ENCODE measurements at places on chromosomes 3 and 15.

DNA sequence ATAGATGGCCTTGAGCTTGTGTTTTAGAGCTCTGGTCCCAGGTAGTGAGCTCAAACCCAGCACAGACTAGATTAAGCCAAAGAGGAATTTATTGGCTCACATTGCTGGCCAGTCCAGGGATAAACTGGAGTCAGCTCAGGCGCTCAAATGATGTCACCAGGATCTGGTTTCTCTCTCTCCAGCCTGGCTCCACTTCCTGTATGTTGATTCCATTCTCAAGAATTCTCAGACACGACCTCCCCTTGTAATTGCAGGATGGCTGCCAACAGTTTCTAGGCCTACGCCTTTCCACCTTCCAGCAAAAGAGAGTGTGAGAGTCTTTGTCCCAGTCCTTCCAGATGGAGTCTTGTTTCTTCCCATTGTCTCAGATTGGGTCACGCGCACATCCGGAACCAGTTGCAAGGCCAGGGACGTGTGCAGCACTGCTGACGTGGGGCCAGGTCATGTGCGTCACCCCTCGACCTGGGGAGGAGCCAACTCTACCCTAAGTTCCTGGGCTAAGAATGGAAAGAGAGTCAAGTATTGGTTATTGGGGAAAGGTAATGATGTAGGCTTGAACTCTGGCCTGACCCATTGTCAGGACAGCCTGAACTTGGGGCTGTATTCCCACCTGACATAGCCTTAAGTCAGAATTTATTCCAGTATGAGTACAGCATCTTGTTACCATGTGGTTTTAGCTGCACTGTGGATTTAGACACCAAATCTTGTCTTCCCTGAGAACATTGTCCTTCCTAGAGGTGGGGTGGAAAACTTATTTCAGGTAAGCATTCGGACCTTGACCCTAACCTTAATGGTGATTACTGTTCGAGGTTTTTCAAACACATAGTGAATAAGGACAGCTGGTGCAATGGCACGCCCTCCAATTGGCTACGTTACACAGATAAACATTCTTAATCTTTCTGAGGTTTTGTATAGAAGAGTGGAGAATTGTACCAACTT lies 31.6 kb downstream of the CACNA1D start:
- DNase-seq: peak; percentile 77

DNA sequence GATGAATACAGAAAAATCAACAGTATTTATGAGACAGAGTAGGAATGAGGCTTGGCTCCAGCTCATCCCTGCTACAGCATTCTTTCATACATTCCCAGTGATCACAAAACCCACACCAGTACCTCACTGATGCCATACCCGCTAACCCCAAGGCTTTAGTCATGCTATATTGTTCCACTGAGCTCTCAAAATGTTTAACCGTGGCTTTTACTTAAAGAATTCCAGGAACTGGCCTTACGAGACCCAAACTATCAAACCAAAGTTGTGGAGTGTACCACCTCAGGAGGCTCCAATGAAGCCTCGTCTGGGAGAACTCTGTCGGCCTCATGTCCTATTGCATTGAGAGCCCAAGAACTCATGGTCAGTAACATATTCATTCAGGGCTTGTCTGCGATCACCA lies 278.9 kb downstream of the ULK4 start:
- no peak for DNase-seq

DNA sequence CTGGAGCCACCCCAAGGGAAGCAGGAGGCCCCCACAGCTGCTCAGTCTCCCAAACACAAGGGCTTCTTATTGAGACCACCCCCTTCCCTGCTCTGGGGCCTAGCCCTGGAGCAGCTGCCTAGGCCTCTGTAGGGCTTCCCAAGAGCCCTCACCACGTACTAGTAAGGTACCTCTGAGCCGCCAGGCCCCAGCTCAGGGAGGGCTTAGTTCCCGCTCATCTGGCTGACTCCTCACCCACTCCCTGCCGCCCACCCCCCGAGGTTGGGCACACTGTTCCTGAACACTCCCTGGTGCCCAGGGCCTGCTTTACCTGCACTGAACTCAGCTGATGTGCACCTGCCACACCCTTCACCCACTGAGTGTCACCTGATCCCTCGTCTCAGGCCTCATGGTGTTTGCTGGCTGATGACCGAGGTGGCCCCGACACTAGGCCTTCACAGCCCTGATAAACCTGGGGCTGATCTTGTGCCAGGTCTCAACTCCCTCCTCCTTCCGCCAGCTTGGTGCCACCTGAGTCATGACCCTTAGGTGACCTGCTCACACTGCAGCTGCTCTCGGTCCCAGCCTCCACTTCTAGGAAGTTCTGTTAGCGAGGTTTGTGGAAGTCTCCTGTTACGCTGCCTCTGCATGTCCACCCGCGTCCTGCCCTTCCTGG lies 18.0 kb upstream of the SPTBN5 start:
- DNase-seq: no peak

GRCh38 chr3:120144267-120144666 lies 50.0 kb upstream of the GSK3B start:
- no peak for DNase-seq

DNA sequence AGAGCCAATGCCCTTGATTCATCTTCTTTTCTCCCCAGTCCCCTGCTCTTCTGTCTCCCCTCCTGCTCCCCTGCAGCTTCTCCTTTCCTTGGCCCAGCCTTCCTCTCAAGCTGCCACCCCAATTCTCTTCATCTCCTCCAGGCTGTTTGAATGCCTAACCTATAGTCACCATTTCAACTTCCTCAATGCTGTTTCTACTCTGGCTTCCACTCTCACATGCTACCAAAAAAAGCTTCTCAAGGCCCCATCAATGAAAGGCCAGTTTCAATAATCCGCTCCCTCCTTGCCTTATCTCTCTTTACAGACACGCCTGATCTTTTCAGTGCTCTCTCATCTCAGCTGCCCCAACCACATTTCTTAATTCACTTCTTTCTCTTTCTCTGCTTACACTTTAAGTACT lies 212.2 kb upstream of the GPR149 start:
- DNase-seq: no peak

GRCh38 chr3:27565201-27565852 lies 81.1 kb upstream of the SLC4A7 start:
- DNase-seq: no peak

DNA sequence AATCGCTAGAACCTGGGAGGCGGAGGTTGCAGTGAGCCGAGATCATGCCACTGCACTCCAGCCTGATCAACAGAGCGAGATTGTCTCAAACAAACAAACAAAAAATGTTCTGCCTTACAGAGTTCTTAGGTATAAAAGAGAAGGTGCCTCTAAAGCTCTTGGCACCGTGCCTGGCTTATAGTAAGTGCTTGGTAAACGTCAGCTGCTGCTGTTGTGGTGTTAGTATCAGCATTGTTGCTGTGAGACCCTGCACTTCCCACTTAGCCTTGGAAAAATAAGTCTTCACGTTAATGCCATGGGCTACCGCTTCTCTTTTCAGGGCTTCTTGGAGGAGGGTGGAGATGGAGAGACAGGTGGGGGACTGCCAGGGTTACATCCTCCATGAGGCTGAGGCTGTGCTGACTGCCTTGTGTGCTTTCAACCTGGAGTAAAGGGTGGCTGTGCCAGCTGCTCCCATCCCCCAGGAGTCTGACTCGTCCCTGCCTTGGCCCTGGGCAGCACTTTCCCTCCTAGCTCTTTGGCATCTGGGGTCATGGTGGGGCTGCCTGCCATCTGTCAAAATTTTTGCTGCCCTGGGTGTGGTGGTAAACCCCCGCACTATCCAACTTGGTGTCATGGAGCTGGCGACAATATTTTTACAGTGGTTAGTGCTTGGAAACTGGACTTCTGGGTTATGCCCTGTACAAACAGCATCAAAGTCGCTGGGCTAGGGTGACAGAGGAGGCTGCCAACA lies 17.8 kb downstream of the FLNB start:
- no peak for DNase-seq

- DNase-seq: no peak
Measured at GRCh38 chr3:184539801-184540435, 21.7 kb upstream of the EPHB3 start.

- DNase-seq: no peak
Measured at GRCh38 chr15:75008629-75009326, 13.4 kb downstream of the SCAMP5 start.
